ENCODE measurements at places on chromosomes 4 and X.

GRCh38 chr4:475962-476361 lies 23.0 kb downstream of the ZNF721 start:
- H3K27me3 ChIP-seq: peaks cover 2% of the 10 kb centered on the region
- no peak overlapping the region for H3K27ac ChIP-seq
- no peak for DNase-seq

DNA sequence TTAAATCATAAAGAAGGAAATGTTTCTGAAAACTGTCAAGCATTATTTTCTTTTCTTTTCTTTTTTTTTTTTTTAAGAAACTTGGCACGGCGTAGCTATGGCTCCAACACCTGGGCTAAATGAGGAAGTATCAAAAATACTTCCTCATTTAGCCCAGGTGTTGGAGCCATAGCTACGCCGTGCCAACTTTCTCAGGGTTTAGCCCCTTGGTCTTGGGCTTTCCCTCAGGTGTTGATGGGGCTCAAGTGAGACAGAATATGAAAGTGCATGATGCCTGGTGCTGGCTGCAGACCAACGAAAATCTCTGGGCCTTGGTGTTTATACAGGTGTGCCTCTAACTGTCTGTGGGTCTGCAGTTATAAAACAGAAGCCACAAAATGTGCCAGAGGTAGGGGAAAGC lies 132.7 kb downstream of the ARHGAP24 start:
- DNase-seq: no peak
- peaks cover 4% of the 10 kb centered on the region for H3K4me1 ChIP-seq
- H3K27me3 ChIP-seq: no peaks in the 10 kb centered on the region
- no peak overlapping the region for H3K27ac ChIP-seq
- H3K36me3 ChIP-seq: no peaks in the 10 kb centered on the region

DNA sequence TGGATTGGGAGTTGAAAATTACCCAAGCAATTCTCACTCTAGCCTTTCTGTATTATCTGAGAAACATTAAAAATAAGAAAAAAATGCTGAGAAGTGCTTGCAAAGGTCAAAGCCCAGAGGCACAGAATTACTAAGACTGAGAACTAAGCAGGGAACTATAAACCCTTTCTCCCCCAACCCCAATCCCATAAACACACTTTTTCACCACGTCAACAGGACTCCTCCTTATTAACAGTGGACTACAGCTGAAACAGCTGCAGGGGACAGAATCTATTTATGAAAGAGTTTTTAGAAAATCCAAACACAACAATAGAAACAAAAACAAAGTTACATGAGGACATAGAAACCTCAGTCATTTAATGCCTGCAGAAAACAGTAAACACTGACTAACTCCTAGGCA lies 984.1 kb downstream of the TRAM1L1 start:
- H3K4me3 ChIP-seq: no peak overlapping the region
- peaks cover 11% of the 10 kb centered on the region for H3K4me1 ChIP-seq
- no peak for DNase-seq

- DNase-seq: no peak
- H3K4me3 ChIP-seq: no peak overlapping the region
- H3K27me3 ChIP-seq: no peaks in the 10 kb centered on the region
- H3K4me1 ChIP-seq: no peaks in the 10 kb centered on the region
- H3K27ac ChIP-seq: no peak overlapping the region
Measured at GRCh38 chr4:99329876-99330275, 8.7 kb upstream of the ADH1B start.

- DNase-seq: no peak
- no peak overlapping the region for H3K27ac ChIP-seq
- no peaks in the 10 kb centered on the region for H3K27me3 ChIP-seq
Measured at GRCh38 chr4:46817806-46818205, 91.2 kb downstream of the COX7B2 start.

DNA sequence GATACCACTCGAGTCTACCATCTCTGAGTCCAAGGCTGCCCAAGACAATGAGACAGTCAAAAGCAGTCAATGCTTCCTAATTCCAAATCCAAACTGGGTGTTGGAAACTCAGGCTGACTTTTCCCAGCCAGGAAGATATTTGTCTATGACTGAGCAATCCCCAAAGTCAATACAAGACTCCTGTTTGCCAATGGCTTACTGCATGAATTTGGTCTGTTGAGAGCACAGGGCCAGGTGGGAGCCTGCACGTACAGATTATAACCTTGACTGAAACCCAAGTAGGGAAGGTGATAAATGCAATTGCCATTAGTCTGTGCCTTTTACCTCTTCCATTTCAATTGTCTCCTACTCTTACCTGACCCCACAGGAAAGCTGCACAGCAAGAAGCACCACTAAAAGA lies 72.6 kb upstream of the PPARGC1A start:
- no peaks in the 10 kb centered on the region for H3K36me3 ChIP-seq
- no peak overlapping the region for H3K27ac ChIP-seq

- no peak overlapping the region for H3K27ac ChIP-seq
- H3K4me1 ChIP-seq: peaks cover 4% of the 10 kb centered on the region
- no peaks in the 10 kb centered on the region for H3K36me3 ChIP-seq
Measured at GRCh38 chr4:40183615-40184411, 13.0 kb upstream of the RHOH start.

- no peak for DNase-seq
- H3K4me1 ChIP-seq: peaks cover 12% of the 10 kb centered on the region
- no peaks in the 10 kb centered on the region for H3K36me3 ChIP-seq
- H3K4me3 ChIP-seq: no peak overlapping the region
- H3K27me3 ChIP-seq: no peaks in the 10 kb centered on the region
- H3K27ac ChIP-seq: no peak overlapping the region
Measured at GRCh38 chr4:139266208-139266582, 13.8 kb downstream of the MGARP start.

- no peak overlapping the region for H3K27ac ChIP-seq
- peaks cover 19% of the 10 kb centered on the region for H3K4me1 ChIP-seq
- no peaks in the 10 kb centered on the region for H3K27me3 ChIP-seq
Measured at GRCh38 chr4:41839916-41840854, 91.7 kb upstream of the PHOX2B start.

All from neural crest cell (in vitro differentiated cells).